ENCODE measurements at places on chromosomes 5 and 9.

DNA sequence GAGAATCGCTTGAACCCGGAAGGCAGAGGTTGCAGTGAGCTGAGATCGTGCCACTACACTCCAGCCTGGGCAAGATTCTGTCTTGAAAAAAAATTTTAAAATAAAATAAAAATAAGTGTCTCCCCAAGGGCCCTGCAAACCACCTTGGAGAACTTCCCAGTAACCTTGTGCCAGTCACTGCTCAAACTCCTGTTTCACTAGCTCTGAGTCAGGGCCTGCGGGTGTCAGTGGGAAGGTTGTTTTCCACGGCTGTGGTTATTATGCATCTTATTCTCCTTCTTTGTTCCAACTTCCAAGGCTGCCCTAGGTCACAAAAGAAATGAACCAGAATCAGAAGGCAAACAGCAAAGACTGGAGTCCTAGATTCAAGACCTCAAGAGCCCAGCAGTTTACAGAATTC is 246.7 kb downstream of the ADAMTSL1 start:
- DNase-seq = no peak

DNA sequence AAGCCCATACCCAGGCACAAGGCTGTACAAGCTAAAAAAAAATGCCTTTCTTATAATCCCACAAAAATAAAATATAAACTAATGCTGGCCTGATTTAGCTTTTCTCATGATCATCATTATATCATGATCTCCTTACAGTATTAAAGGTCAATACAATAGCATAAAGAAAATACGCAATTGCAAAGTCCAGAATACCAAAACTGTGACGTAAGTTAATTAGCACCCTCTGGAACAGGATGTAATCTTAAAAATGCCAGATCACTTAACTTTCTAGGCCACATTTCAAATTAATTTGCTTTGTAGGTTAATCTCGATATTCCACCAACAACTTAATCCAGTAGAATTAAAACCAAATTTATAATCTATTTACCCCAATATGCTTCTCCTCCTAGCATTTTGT is 444.2 kb upstream of the CYLC2 start:
- DNase-seq = no peak

DNA sequence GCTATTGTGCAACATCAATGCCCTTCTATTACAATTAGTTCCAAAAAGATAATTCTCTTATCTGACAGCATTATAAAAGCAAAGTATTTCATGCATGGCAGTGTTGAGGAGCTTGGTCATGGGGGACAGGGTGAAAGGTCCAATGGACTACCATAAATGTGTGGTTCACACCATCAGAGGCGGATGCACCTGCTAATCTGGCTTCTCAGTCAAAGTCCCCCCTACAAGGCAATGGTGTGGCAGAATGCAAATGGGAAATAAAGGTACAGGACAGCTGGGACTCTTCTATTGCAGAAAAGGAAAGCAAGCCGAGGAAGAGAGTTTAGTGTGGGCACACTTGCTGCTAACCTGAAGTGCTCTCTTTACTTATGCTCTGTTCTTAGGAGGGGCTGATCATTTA is 369.1 kb downstream of the NDUFS4 start:
- no peak for DNase-seq

DNA sequence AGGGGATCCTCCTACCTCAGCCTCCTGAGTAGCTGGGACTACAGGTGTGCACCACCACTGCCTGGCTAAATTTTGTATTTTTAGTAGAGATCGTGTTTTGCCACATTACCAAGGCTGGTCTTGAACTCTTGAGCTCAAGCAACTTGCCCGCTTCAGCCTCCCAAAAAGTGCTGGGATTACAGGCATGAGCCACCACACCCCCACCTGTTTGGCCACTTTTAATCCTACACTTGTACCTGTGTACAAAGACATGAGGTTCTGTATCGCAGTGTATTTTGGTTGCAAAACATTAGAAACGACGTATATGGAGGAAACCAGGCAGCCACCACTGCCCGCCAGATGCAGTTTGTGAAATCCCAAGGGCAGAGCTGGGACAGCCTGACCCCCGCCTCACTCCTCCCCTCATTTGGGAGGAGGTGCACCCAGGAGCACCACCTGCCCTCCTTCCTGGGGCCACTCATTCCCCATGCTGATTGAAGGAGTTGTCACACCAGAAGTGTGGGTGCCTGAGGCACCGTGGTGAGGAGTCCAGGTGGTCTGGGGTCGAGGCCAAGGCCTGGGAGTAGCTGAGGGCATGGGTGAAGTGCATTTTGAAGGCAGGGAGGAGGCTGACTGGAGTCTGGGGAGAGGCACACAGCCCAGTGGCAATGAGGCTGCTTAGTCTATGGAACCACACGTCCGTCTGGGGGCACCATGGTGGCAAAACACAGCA is 39.3 kb upstream of the OLFM1 start:
- no peak for DNase-seq

DNA sequence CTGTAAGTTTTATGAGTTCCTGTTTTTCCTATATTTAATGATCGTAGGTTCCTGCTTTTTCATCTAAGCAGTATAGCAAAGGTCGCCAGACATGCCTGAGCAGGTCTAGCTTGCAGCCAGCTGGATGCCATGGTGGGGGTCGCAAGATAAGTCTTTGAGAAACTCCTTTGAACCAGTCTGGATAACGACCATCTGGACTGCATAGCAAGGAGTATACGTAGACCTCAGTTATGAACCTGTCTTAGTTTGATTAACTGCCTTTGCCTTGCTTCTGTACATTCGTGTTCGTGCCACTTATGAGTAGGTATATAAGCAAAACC is 8.4 kb upstream of the SPATA31E1 start:
- no peak for DNase-seq

- no peak for DNase-seq
Observed at GRCh38 chr9:71924576-71924975, 13.1 kb downstream of the C9orf85 start.

GRCh38 chr9:113588242-113588810 is 124.8 kb downstream of the RGS3 start:
- no peak for DNase-seq

DNA sequence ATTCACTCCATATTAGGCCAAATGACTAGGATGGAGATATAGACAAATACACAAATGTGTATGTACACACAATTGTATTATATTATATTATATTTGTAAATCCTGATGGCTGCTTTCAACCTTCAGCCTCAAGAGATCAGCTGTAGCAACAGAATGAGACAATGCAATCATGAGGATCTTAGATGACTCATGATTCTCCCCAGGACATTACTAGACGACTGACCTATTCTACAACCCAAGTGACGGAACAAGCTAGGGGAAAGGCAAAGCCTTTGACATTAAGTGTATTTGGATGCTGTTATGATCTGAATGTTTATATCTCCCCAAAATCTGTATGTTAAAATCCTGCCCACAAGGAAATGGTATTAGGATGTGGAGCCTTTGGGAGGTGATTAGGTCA is 66.5 kb downstream of the COX7C start:
- no peak for DNase-seq

- DNase-seq = no peak
Observed at GRCh38 chr9:12539580-12539975, 153.6 kb upstream of the TYRP1 start.

DNA sequence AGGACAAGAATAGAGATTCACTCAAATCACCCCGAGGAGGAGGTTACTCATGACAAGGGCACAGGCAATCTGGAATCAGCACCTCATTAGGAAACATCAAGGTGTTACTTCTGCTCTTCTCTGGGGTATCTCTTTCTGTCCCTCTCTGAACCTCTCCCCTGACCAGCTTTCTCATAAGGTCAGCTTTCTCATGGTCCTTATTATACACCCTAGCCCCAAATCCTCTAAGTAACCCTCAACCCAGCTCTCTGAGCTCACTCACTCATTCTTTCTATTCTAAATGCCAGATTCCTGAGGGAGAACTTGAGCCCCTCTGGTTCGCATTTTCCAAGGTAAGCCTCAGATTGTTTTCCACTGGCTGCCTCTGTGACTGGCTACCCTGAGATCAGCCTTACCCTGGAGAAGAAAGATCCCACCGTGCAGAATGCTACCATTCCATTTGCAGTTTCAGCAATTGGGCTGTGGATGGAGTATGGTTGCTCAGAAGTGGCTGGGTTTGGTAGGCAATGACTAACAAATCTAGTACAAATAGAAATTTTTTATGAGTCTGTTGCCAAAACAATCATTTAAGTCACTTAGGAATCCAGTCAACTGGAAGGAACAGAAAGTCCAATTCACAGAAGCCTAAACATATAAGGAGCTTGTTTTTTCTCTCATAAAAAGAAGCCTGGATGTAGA is 9.0 kb upstream of the TIMD4 start:
- no peak for DNase-seq

DNA sequence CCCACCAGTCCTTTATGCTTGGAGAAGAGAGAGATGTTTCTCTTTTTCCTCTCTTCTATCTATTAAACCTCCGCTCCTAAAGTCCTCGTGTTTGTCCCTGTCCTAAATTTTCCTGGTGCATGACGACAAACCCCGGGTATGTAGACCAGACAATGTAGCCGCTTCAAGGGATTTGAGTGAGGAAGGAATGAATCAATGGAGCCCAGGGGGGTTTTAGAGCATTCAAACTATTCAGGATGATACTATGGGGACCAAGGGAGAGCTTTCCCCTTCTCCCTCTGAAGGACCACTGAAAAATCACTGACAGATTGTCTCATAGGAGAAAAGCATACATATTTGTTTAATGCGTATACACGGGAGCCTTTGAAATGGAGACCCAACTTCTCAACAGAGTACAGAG is 18.4 kb downstream of the CEL start:
- DNase-seq = no peak

DNA sequence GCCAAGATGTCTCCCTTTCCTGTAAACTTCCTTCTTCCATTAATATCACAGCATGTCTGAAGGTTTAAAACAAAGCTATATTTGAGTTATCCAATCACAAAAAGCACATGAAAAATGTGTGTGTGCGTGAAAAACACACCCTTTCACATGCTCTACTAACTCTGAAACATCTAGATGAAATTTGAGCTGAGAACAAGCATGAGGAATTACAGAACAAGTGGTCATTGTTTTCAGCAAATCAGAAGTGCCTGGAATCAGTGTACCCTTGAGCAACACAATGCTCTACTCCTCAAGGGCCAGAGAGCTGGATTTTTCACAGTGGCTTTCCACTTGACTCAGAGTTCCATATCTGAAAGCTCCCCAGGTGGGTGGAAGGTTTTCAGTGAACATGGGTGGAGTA is 255.9 kb downstream of the PSAT1 start:
- no peak for DNase-seq

GRCh38 chr5:173664154-173664526 is 47.7 kb upstream of the BOD1 start:
- no peak for DNase-seq

DNA sequence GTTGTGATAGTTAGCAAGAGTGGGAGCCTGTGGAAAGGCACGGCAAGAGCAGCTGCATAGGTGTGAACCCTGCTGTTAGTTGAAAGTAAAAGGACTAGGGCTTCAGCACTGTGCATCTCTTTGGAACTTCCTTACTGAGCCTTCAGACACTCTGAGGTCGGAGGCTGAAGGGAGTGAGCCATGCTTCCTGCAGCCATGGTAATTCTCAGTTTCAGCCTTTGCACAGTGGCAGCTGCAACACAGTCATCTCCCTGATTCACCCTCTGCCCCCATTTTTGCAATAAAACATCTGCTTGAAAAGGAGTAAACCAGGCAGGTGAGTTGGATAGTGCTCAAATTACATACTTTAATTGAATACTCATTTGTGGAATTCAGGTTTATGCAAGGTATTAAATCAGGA is 6.5 kb upstream of the TLE4 start:
- DNase-seq = no peak

DNA sequence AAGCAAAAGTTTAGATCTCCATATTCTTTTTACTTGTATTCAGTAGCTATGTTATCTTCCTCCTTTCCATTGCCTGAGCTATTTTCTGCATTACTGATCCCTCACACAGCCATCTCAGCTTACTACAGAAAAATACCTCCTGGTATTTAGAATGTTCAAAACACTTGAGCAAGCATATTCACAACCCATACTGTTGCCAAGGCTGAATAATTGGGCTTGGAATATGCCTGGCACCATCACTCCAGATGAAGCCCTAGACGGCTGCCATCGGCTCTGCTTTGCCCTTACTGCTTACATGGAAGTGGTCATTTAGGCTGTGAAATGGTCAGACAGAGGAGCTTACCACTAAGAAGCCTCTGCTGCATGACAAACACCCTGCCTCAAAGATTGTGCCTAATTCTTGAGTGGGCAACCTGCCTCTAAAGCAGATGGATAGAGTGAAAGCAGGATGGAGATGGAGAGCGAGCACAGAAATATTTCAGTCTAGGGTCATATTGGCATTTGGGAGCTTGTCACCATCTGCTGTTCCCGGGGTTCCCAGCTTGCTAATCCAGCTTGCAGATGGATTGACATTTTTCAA is 92.5 kb upstream of the TAS2R1 start:
- DNase-seq = no peak

DNA sequence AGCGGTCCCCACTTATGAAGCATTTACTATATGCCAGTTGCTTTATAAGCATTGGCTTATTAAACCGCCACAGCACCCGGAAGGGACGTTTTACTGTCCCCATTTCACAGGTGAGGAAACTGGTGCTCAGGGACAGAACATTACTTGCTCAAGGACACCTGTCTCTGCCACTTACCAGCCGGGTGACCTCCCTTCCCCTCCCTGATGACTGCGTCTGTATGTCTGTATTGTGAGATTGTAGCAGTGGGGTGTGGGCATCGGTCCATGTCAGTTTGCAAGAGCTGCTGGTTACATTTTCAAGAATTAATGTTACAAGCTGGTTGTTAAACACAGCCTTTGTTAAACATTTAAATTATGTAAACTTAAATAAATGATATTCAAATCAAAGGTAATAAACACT is 77.6 kb upstream of the LMX1B start:
- DNase-seq = no peak

DNA sequence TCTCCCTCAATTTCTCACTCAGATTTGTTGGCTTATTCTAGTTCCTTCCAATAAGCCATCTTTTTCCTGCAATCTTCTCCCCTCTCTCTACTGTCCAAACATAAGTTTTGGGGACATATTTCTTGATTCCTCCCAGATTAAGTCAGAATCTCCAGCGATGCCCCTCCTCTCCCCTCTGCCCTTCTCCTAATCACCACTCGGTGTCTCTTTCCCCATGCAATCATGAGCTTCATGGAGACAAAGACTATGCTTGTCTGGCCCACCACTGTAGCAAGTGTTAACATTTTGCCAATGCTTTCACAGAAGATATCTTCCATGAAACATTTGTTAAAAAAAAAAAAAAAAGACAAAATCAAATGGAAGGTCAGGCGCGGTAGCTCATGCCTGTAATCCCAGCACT is 42.4 kb downstream of the PDE6A start:
- no peak for DNase-seq

DNA sequence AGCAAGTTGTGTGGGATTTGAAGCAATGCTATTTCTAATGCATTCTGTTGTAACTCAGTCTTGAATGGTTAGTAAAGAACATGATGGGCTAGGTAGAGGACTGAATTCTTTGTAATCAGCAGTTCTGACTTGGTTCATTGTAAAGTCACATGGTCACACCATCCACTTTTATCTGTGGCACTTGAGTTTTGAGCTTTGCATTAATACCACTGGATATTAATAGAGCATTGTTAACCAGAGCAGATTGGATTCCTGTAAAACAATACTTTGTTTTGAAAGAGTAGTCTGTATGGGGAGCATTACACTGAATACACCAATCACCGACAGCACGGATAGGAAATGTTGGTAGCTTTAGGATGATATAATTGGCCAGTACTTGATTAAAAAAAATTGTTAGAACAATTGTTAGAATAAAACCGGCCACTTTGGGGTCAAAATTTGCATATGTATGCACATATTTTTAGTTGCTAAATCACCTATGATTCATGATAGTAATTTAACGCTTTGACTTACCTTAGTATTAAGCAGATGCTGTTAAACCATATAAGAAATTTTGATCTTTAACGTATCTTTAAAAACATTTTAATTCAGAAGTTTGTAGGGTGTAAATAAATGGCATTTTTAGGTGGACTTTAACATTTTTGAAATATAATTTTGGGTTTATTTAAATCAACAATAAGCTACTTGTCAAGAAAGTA is 17.4 kb downstream of the SLC12A2 start:
- no peak for DNase-seq
